Activated CD4-positive, alpha-beta T cell treated with anti-CD3 and anti-CD28 coated beads for 1 hour (primary cell): ENCODE measurements at places on chromosomes 12 and 14.

GRCh38 chr14:75430116-75430515 lies 2.3 kb downstream of the JDP2 start:
- DNase-seq = no peak

- DNase-seq = no peak
Observed at GRCh38 chr12:110790301-110790700, 47.6 kb upstream of the PPP1CC start.

DNA sequence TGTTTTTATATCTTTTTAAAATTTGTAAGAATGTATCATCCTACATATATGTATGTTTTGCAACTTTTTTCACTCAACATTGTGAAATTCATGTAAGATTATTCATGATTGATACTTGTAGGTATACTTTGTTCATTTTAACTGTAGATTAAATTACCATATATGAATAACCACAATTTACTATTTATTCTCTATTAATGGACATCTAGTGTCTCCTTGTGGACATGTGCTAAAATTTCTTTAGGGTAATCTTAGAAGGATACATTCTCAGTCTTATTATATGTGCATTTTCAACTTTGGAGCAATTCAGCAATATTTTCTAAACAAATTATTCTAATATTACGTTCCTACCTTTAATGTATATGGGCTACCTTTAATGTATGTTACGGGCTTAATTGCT lies 192.4 kb downstream of the FUT8 start:
- no peak for DNase-seq

DNA sequence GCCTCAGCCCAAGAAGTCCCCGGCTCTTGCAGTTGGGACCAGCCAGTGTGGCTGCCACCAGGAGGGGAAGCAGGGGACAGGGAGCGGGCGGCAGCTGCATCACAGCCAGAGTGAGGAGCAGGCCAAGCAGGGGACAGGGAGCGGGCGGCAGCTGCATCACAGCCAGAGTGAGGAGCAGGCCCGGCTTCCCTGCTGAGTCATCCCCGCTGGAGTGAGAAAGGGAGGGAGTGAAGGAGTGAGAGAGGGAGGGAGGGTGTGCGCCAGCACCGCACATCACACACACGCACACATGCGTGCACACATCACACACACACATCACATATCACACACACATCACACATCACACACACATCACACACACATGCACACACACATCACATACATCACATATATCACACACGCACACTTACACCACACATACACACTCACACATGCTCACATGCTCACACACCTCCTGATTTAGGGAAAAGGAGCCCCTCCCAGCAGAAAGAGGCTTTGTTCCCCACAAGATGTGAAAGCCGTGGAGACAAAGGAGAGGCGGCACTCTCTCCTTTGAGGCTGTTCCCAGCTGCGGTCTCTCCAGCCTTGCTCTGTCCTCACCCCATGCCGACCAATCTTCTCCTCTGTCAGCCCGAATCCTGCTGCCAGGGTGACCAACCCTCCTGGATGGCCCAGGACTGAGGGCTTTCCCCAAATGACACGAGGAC lies 16.7 kb upstream of the ZDHHC22 start:
- DNase-seq = no peak

- DNase-seq = no peak
Observed at GRCh38 chr14:69626132-69626500, 14.7 kb downstream of the SUSD6 start.

DNA sequence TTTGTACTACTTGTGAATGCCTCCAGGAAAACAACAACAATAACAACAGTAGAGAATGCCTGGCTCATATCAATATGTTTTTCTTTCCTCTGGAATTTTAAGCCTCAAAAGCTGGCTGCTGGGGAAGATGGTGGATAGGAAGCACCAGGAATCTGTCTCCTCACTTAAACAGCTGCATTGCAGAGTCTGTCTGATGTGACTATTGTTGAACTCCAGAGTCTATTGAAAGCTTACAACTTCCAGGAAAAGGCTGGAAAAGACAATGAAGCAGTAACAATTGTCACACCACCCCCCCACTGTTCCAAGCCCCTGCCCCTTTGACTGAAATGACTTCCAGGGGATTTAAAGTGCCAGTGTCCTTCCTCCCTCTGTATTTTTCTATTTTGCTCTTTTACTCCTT lies 309.7 kb downstream of the BMP4 start:
- no peak for DNase-seq

GRCh38 chr14:96138241-96138640 lies 66.4 kb upstream of the BDKRB2 start:
- no peak for DNase-seq

DNA sequence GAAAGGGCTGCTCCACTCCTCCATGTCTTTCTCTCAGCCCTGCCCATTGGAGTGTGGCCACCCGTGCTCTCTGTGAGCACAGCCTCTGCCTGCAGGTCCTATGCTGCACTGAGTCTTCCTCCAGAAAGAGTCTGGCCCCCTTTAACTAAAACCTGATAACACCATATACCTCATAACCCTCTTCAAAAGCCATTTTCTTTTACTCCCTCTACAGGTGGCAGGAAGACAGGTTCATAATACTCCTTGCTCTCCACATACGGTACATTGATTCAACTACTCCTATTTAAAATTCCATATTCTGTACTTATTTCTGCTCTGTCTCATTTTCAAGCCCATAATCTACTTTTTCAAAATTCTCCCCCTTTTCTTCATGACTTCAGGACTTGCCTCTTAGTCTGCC lies 144.0 kb downstream of the HELB start:
- no peak for DNase-seq

GRCh38 chr12:115482943-115483342 lies 794.5 kb downstream of the MED13L start:
- DNase-seq = no peak

- DNase-seq = no peak
Observed at GRCh38 chr12:111826992-111827391, 15.0 kb upstream of the MAPKAPK5 start.

DNA sequence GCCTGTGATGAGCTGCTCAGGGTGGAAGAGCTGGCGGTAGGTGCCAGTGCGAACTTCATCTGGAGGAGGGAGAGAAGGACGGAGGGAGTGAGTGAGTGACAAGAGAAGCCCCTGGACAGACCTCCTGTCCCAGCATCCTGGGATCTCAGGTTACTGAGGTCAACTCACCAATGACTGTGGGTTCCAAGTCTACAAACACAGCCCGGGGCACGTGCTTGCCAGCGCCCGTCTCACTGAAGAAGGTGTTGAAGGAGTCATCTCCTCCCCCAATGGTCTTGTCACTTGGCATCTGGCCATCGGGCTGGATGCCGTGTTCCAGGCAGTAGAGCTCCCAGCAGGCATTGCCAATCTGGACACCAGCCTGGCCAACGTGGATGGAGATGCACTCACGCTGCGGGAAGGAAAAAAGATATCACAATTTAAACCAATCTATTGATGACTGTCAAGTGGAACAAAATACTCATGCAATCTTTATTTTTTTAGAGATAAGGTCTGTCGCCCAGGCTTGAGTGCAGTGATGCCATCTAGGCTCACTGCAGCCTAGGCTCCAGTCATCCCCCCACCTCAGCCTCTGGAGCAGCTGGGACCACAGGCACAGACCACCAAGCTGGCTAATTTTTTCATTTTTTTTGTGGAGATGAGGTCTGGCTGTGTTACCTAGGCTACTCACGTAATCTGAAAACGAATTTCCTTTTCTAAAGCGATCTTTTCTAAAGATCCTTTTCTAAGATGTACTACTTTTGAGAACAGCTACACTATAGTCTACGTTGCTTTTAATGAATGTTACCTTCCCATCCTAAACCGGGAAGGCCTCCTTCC lies 1.7 kb downstream of the TUBA1B start:
- DNase-seq = no peak

DNA sequence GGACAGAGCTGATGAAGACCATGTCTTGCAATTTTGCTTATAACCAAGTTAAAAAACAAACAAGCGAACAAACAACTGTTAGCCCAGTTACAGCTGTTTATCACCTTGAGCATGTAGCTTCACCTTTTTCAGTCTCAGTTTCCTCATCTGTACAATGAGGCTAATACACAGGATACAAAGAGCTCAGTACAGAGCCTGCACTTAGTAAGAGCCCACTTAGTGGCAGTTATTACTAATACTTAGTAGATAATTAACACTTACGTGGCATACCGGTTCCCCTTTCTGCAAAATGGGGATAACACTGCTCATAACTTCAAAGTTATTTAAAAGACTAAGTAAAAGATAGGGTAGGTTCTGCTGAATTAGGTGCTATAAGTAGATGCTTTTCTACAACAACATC lies 228.0 kb downstream of the MON2 start:
- no peak for DNase-seq

DNA sequence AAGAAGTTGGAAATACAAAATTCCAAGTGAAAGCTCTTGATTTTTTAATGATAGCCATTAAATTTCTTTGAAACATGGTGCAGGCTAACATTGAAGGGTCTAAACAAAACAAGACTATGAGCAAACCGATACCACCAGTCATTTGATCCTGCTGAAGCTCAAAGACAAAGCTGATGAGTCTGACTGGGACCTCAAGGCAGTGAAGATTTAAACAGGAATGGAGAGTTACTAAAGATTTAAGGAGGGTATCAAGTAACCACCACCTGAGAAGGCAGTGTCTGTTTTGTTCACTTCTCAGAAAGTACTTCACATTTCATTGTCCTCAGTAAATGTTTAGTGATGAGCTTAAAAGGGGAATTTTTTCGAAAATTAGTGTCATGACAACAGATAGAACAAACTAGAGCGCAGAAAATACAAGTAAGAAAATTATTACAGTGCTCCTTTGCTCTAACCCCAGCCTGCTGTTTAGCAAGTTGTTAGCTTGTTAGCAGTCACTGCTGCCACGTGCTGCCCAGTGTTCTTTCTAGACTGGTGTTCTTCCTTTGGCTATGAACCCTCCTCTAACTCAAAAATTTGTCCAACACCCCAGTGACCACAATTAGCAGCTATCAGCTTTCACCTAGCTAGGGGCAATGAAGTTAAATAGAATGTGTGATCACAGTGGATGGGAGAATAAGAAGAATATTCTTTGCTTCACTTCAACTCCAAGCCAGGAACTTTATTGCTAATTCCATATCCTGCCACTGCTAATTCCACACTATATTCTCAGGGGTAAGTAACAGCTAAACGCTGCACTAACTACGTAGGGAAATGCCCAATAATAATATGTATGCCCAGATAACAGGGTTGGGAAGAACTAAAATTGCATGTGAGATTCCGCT lies 41.1 kb downstream of the YAF2 start:
- no peak for DNase-seq

- no peak for DNase-seq
Observed at GRCh38 chr14:67666750-67667449, 7.5 kb downstream of the VTI1B start.

DNA sequence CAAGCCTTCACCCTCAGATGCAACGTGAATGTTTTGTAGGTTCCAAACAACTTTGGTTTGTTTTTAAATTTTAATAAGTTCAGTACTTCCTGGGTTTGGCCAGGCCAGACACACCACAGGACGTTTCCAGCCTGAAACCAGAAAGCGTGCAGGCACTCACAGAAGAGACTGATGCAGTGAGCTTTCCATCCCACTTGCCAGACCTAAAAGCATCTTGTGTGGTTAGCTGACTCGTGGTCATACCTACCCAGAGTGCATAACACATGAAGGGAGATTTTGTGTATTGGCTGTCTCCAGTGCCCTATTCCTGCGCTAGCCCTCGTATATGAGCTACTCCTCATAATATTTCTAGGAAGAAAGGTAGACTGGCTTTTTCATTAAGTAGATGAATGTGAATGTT lies 297.3 kb upstream of the FAR2 start:
- DNase-seq = no peak

- no peak for DNase-seq
Observed at GRCh38 chr12:55818140-55818728, 393 bp downstream of the ORMDL2 start.

DNA sequence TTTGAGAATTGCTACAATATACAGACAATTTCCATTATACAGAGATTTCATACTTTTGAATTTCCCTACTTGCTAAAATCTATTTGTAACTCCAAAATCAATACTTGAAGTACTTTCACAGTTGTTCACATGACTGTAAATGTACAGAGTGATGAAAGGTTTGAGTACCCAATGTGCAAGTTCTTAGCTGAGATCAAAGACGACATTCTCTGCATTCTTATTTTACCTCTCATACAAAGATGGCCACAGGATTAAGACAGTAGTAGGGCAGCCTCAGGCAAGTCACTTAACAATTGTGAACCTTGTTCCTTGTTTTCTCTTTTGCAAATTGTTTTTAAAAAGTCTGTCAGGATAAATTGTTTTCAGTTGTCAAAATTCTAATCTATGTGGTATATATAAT lies 255.9 kb upstream of the KITLG start:
- no peak for DNase-seq

DNA sequence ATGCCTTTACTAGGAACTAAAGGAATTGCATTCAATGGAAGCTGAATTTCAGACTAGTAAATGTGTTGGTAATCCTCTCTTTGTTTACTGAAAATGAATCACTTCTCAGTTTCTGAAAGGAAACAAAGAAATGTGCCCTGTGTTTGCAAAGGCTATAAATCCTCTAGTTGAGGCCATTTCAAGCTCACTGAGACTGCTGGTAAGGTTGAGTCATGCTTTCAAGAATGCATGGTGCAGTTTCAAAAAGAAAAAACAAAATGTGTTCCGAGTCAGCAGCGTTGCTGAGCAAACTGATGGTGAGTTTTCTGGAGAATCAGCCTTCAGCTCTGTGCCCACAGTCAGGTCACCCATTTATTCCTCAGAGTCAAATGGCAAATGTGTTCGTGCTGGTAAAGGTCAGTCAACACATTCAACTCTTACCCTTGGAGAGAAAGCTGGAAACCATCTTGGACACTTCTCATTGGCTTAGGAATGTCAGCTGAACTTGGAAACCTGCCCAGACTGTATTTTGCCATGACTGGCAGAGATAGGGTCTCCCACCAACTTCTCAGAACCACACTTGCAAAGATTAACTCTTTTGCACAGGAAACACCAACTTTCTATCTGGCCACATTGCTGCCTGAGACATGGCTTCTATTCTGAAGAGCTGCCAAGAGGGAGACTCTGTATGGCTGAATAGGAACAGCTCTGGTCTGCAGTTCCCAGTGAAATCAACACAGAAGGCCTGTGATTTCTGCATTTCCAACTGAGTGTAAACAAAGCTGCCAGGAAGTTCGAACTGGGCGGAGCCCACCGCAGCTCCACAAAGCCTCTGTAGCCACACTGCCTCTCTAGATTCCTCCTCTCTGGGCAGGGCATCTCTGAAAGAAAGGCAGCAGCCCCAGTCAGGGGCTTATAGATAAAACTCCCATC lies 484.4 kb downstream of the ATP23 start:
- no peak for DNase-seq

DNA sequence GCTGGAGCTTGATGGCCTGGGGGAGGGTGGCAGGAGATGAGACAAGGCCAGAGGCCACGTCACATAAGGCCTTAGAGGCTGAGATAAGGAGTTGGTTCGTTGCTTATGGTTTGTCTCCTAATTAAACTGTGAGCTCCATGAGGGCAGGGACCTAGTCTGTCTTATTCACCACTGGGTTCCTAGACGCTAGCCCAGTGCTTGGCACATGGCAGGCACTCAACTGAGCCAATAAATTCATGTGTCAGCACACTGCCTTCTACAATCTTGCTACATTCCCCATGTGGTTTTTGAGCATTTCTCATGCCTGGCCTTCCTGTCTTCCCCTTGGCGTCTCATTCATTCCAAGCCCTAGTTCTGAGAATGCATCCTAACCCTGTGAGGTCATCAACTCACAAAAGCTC lies 92.5 kb upstream of the MED13L start:
- no peak for DNase-seq
